NCI-H1105 treated with DMSO at 0.1 percent for 48 hours (cell line): ENCODE measurements at places on chromosomes 4 and X.
A peak's percentile ranks its signal among the peaks of the same experiment; 100 is the strongest.

GRCh38 chrX:47900833-47901232, 64.1 kb downstream of the ZNF81 start:
- no peak for DNase-seq

GRCh38 chr4:137707626-137708025, 175.3 kb upstream of the PCDH18 start:
- DNase-seq = no peak

GRCh38 chr4:132605551-132605950, 543.5 kb upstream of the PCDH10 start:
- no peak for DNase-seq

DNA sequence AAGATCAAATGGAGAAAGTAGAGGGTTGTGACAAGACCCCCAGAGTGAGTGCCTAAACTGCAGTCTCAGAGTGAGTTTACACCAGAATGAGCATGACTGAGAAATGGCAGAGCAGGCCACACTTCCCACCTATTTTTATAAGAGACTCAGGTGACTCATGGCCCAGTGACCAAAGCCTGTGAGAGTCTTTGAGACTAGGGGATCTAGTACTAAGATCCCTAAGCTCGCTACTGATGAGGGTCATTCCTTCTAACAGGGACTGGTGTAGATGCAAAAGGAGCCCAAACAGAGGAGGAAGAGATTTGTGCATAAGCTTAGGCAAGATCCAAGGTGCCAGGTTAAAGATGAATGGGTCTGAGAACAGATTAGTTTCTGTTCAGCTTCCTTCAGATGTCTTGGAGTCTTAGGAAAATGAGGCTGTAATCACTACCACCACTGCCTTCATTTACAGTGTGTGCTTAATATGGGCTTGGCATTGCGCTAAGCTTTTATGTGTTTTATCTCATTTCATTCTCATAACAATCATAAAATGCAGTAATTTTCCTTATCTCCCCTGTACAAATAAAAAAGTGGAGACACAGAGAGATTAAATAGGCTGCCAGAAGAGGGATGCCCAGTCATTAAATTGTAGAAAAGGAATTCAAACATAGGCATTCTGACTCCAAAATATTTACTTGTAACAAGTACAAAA, 62.8 kb downstream of the RWDD4 start:
- no peak for DNase-seq

DNA sequence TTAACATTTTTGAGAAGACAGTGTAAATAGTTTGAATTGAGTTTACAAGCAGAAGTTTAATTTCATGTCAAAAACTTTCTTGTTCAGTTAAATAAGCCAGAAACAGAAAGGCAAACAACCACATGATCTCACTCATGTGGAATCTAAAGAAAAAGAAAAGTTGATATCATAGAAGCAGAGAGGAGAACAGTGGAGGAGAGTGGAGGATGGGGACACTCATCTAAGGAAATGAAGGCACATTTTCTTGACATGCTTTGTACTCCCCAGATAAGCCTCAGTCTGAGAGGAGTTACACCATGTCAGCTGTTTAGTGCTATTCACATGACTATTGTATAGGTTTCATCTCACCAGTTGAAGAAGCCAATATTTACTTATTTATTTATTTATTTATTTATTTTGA, 13.5 kb downstream of the SNCA start:
- no peak for DNase-seq

DNA sequence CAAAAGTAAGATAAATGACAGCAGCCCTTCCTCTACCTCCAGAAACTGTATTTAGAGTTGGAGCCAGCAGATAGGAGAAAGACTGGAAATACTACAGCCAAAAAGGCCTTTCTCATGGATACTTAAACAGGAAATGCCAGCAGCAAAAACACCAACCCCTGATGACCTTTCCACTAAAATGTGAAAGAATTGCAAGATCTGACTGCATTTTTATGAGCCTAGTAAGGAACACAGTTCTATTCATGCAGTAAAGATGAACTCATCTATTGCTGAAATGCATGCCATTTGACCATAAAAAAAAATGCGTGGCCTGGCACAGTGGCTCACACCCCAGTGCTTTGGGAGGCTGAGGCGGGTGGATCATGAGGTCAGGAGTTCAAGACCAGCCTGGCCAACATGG, 19.9 kb downstream of the ABCG2 start:
- DNase-seq = no peak

GRCh38 chrX:29215251-29215650, 628.0 kb downstream of the IL1RAPL1 start:
- DNase-seq = no peak

DNA sequence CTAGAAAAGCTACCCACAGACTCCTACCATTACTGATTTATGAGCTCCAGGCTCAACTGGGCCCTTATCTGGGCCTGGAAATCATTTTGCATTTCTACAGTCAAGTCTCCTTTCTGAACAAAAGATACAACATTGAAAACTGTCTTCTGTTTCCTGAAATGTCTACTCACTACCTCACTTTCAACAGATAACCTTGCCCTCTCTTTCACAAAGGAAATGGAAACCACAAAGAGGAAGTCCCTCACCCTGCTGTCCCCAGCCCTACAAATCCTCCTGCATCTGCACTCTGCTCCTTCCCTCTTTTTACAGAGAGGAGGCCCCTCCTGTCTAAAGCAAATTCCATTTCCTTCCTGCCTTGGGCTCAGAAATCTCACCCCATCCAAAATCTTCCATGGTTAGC, 24.8 kb upstream of the CYBB start:
- no peak for DNase-seq

DNA sequence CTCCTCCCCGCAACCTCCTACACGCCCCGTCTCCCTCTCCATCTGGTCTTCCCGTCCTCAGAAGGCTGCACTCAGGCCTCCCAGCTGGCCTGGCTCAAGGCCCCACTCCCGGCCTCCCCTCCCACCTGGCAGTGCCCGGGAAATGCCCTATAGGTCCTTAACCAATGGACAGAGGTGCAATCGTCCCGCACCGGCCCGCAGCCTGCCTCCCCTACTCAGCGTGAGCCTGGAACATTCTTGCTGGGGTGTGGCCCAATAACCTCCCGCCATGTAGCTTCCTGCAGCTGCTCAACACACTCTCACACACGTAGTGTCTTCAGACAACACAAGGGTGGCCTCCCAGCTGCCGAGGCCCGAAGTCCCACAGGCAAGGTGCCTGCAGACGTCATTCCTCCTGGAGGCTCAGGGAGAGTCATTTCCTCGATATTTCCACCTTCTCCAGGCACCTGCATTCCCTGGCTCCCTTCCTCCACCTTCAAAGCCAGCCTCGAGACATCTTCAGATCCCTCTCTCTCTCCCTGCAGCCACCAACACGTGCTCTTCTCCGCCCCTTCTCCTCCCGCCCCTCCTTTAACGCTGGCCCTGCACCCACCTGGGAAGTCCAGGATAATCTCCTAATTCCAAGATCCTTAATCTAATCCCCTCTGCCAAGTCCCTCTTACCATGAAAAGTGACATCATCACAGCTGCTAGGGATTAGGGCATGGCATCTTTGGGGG, 56.2 kb downstream of the ADRA2C start:
- no peak for DNase-seq

GRCh38 chr4:32196950-32197688, 1477.0 kb downstream of the PCDH7 start:
- DNase-seq = peak; percentile 3

GRCh38 chr4:69323284-69323683, 43.0 kb downstream of the UGT2B28 start:
- DNase-seq = no peak

DNA sequence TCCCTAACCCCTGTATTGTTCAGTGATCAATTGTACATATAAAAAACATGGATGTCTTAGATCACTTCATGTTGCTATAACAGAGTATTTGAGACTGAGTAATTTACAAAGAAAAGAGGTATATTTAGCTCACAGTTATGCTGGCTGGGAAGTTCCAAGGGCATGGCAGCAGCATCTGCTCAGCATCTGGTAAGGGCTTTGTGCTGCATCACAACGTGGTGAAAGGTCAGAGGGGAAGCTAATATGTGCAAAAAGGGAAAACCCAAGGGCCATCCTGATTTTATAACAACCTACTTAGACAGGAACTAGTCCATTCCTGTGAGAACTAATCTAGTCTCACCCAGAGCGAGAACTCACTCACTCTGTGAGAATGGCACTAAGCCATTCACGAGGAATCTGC, 128.2 kb upstream of the OTUD4 start:
- DNase-seq = no peak

DNA sequence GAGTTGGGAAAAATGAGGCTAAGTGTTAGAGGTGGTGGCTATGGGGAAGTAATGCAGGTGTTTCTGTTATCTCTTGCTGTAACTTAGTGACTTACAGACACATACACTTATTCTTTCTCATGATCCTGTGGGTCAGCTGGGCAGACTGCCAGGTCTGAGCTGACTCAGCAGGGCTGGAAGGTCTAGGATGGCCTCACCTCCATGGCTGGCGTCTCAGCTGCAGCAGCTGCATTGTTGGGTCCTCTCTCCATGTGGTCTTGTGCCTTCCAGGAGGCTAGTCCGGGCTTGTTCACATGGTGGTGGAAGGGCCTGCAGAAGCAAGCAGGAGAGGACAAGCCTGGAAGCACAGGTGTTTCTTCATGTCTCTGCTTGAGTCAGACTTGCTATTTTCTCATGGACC, 172.7 kb downstream of the NHS start:
- DNase-seq = peak; percentile 52

DNA sequence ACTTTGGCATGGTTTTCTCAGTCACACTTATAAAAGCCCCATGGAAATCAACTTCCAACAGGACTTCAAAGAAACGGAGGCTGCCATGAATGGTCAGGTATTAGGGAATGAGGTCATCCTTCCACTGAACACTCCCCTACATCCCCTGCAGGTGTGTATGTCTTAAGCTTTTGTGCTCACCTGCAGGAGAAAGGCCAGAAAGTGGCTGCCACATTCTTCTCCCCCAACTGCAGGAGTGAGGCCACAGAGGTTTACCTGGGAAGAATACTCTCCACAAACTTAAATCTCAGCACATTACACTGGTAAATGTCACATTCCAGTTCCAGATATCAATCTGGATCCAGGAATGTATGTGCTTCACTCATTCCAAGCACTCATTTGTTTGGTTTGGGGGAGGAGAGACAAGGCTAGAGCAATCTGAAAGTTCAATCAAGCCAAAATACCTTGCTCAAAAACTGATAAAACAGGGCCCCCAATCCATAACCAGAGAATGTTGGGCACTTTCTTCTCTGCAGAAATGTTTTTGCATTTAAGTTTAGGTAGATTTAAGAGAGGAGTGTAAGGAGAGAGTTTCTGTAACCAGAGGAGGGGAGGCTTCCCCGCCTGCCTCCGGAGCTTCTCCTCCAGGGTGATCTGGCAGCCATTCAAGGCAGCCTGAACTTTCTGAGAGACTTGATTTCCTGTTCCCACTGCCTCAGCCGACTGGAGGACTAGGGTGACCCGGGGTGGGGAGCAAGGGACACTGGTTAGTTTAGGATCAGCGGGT, 15.4 kb downstream of the FAM9C start:
- no peak for DNase-seq

GRCh38 chrX:110442635-110443034, 84.0 kb downstream of the RTL9 start:
- DNase-seq = no peak

DNA sequence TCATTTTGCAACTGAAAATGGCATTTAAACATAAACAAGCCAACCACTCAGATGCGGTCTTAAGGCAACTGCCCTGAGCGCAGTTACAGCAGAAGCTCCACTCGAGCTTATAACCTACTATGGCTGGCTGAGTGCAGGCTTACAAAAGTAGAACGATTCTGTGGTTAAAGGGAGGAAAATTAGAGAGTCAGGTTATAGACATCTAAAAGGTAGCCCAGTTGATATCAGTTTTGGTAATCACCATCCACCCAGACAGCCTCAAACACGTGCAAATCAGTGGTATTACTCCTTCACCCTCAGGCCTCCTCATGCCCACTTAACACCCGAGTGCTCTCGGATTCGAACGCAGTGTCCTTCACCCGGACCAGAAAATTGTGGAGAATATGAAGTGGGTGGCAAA, 3.1 kb downstream of the LEF1 start:
- DNase-seq = no peak

GRCh38 chr4:112150920-112151319, 5.7 kb downstream of the FAM241A start:
- no peak for DNase-seq

DNA sequence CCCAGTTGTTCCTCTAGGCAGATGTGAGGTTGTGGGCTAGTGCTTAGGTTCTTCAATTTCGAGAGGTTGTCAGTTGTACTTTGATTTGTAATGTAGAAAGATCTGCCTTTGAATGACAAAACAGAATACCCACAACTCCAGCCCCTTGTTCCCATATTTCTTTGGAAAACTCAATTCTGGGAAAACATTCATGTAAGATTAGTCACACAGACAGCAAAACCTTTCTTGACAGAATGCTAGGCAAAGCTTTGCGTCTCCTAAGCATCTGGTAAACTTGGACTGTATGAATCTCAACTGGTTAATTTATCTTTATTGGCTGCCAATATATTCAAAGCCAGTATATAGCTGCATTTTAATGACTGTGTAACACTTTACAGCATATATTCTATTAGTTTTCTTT, 34.9 kb downstream of the NOCT start:
- DNase-seq = no peak

GRCh38 chr4:128958194-128958593, 135.1 kb downstream of the SCLT1 start:
- no peak for DNase-seq
